Kidney epithelial cell (primary cell): ENCODE measurements at places on chromosomes 7 and 10. TPM values are rescaled to one million over a fixed set of nuclear protein-coding genes. Genes with fewer than 3 reads are reported as not detected.

FAM25A gene
- total RNA-seq = not detected in 2 replicates

IL15RA gene
- 23.1 and 23.6 TPM in 2 replicates for total RNA-seq

SOSTDC1 gene
- total RNA-seq = 0.08 TPM in 1 of 2 replicates, not detected in the other

GRM3 gene
- total RNA-seq = not detected in 2 replicates

CALCR gene
- not detected in 2 replicates for total RNA-seq

IFT22 gene
- 37.3 and 39.6 TPM in 2 replicates for total RNA-seq

NPFFR1 gene
- 0.04 and 0.21 TPM in 2 replicates for total RNA-seq
